RPMI8226 (cell line): ENCODE measurements at places on chromosomes 4 and X.

DNA sequence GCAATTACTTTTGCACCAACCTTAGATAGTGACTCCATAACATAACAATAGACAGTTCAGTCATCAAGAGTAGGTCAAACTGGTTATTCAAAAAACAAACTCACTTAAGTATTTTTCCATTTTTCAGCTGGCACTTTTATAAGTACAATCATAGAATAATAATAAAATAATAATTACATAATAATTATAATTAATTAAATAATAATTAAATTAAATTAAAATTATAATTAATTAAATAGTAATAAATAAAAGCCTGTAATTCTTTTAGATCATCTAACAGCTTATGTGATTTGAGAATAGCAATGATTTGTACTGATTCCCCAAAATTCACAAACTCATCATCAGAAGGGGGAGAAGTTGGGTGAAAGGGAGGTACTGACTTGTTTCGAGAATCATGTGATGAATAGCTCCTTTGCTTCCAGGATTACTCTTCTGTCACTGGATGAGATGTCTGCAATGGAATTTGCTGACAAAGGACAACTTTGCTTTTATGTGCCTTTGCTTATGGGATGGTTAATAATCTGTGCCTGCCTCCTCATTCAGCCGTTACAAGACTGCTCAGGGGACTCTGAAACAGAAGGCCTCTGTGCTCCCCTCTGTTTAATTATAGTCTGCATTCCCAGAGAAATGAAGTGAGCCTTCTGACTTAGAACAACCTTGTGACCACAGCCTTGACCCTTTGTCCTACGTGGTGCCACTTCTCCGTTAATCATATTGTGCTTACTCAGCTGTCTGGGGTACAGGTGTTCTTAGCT lies 104.8 kb upstream of the ENPEP start:
- peak; percentile 17 for DNase-seq

GRCh38 chr4:55925241-55925640 lies 23.5 kb upstream of the CEP135 start:
- no peak for DNase-seq

- DNase-seq, result no peak
Measured at GRCh38 chrX:103831803-103832544, at the start of gene RAB9B. RAB9B (minus strand) TSS chrX:103832257; CDS start chrX:103825784, 6,473 bp downstream.

DNA sequence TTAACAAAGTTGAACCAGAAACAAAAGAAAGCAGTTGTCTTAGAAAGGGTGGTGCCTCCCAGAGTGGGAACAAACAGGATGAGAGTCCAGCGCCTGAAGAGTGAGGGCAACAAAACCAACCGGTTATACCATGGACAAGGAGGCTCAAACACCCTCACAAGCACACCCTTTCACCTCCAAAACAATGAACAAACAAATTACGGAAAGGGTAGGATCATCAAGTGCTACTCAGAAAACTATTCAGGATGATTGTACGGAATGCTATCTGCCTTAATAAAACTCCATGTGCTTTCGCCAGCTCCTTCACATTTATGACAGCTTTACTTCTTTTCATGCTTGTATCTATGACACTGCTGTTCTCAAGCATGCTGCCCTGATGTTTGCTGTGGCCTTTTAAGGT lies 26.8 kb downstream of the SLC39A8 start:
- no peak for DNase-seq

- no peak for DNase-seq
Measured at GRCh38 chr4:174697202-174697601, 131.8 kb downstream of the GLRA3 start.

GRCh38 chr4:63921561-63921960 lies 487.7 kb downstream of the TECRL start:
- DNase-seq, result no peak

- no peak for DNase-seq
Measured at GRCh38 chr4:102439812-102440211, 61.3 kb upstream of the NFKB1 start.

GRCh38 chrX:41086627-41086932 lies 1.3 kb downstream of the USP9X start:
- no peak for DNase-seq

DNA sequence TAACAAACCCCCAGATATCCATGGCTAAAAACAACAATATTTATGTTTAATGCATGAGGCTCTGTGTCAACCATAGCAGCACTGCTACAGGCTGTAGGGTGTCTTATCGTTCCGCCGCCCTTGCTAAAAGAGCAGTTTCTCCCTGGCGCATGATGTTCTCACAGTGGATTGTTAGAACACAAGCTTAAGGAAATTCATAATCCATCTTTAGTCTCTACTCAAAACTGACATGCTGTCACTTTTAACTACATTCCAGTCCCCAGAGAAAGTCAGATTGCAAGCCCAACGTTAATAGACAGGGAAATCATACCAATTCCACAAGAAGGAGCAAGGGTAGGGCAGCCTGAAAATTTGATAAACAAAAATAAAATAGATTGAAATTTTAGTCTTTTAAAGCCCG lies 1960.8 kb downstream of the PCDH7 start:
- no peak for DNase-seq

GRCh38 chrX:17792826-17793225 lies 55.5 kb downstream of the SCML1 start:
- DNase-seq, result no peak

- peak; percentile 32 for DNase-seq
Measured at GRCh38 chrX:9465380-9466123, 694 bp downstream of the TBL1X start.

GRCh38 chrX:51737091-51737490 lies 6.2 kb upstream of the GSPT2 start:
- no peak for DNase-seq

GRCh38 chr4:876780-877179 lies 50.9 kb upstream of the CPLX1 start:
- no peak for DNase-seq

- DNase-seq, result no peak
Measured at GRCh38 chr4:22987870-22988269, 295.1 kb downstream of the GBA3 start.

- peak; percentile 70 for DNase-seq
Measured at GRCh38 chrX:48761674-48762471, at the start of gene GLOD5. GLOD5 (plus strand) TSS chrX:48761747; CDS start chrX:48761791, 44 bp downstream.

GRCh38 chrX:149522916-149523315 lies 17.8 kb upstream of the IDS start:
- no peak for DNase-seq

- no peak for DNase-seq
Measured at GRCh38 chrX:9610771-9611392, 146.0 kb downstream of the TBL1X start.

GRCh38 chrX:97563531-97564133 lies 679.9 kb downstream of the RPA4 start:
- DNase-seq, result peak; percentile 76

GRCh38 chr4:166535865-166536264 lies 662.8 kb downstream of the TLL1 start:
- no peak for DNase-seq

DNA sequence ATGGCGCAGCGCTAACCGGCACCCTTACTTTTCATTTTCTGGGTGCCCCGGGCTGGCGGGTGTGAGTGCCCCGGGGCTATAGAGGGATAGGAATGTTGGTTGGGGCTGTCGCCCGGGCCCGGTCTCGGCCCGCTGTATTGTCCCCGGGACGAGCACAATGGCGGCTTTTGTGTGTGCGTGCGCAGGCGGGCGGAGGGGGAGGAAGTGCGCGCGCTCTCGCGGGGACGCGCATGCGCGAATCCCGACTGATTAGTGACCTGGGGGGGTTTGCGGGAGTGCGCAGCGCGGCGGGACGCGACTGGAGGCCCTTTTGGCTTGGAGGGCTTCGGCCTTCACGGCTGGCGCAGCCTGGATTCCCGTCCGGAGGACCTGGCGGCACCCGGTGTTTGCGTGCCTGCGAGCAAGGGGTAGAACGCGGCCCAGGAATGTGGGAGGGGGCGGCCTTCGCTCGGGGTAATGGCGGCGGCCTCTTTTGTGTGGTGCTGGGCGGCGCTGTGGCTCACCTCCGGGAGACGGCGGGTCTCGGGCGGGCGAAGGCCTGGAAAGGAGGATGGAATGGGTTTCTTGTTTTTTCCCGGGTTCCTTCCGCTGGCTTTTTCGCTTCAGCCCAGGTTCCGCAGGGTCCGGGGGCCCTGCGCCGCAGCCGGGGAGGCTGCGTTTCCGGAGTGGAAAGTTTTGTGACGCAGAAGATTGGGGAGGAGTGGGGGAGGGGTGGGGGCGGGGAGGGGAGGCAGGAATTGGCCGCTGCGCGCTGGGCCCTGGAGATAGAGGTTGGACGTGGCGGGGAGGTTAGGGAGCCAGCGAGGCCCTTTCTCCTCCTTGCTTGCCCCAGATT lies 618 bp downstream of the DDX3X start:
- DNase-seq, result peak; percentile 81

- no peak for DNase-seq
Measured at GRCh38 chr4:8212622-8213021, 13.5 kb downstream of the SH3TC1 start.

- no peak for DNase-seq
Measured at GRCh38 chr4:146976145-146976544, 30.5 kb upstream of the TTC29 start.

DNA sequence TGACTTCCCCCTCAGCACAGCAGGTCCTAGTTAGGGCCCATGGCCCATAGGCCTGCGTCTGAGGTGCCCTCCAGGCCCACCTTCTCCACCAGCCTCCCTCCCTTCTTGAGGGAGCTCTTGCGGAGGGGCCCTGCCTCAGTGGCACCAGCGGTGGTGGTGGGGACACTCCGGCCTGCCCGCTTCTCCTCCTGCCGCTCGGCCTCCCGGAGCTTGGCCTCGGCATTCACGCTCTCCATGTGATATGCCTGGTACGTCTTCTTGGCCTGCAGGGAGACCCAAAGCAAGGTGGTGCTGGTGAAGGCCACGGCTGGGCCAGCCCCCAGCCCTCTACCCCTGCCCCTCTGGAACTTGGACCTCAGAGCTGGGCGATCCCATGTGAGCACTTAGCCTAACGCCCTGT lies 5.5 kb downstream of the ARHGAP4 start:
- DNase-seq, result no peak

- DNase-seq, result no peak
Measured at GRCh38 chr4:182880387-182881356, 36.5 kb downstream of the DCTD start.

GRCh38 chr4:13238936-13239335 lies 245.2 kb downstream of the RAB28 start:
- peak; percentile 17 for DNase-seq

DNA sequence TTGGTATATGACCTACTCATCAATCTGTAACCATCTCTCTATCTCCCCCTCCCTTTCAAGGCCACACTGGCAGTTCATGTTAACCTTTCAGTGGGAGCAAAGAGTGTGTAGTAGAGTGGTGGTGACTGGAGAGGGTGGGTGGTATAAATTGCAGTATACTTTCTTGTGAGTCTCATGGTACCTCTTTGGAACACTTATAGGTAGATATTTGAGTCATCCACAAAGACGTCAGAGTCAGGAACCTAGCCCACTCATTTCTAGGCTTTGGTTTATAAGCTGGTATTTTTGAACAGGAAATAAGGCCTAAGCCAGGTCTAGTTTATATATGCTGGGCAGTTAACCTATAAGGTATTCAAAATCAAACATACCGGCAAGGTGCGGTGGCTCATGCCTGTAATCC lies 36.3 kb downstream of the RLIM start:
- no peak for DNase-seq

- DNase-seq, result peak; percentile 44
Measured at GRCh38 chr4:170047771-170048354, 21.7 kb upstream of the MFAP3L start.

GRCh38 chr4:31613946-31614623 lies 893.9 kb downstream of the PCDH7 start:
- no peak for DNase-seq

GRCh38 chrX:30920271-30920670 lies 31.2 kb upstream of the TAB3 start:
- DNase-seq, result no peak

DNA sequence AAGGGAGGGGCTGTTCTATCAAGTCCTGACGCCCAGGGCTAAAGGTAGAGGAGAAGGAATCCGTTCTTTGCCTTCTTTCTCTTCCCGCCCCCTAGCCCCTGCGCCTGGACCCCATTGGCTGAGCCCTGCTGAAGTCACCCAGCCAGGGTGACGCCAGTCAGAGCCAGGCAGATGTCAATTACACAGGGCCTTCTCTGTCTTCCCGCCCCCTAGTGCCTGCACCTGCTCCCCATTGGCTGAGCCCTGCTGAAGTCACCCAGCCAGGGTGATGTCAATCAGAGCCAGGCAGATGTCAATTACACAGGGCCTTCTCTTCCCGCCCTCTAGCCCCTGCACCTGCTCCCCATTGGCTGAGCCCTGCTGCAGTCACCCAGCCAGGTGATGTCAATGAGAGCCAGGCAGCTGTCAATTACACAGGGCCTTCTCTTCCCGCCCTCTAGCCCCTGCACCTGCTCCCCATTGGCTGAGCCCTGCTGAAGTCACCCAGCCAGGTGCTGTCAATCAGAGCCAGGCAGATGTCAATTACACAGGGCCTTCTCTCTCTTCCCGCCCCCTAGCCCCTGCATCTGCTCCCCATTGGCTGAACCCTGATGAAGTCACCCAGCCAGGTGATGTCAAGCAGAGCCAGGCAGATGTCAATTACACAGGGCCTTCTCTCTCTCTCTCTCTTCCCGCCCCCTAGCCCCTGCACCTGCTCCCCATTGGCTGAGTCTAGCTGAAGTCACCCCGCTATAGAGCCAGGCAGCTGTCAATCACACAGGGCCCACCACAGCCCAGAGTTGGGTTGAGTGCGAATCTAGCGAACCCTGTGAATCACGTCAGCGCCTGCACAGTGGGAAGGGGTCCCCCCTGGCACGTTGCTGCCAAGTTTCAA lies 46.4 kb downstream of the ASMT start:
- DNase-seq, result peak; percentile 37

GRCh38 chr4:1809754-1810502 lies 16.8 kb downstream of the FGFR3 start:
- DNase-seq, result peak; percentile 63

DNA sequence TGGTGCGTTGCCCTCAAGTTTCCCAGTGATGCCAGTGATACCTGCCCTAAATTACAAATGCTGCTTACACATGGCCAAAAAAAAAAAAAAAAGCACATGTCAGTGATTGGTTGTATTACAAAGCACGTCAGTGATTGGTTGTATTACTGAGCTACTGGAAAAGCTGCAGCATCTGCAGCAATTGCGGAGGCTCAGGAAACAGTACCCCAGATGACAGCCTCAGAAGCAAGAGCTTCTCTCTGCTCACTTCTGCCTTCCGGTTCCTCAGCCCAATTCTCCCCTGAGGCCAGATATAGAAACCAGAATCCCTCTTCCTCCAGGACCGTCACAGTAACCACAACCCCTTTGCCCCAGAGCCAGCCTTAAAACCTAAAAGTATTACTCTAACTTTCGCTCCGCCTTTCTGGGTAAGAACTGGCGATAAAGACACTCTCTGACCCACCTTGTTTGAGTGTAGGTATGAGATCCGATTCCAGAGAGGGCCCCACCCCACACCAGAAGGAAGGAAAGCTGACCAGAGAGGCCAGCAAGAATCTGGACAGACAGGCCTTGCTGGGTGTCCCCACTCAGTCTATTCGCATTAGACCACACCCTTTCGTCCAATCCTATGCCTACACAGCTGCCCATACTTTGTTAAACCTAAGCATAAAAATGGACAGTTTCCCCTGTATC lies 85.0 kb upstream of the SORBS2 start:
- DNase-seq, result no peak

GRCh38 chr4:8047837-8048678 lies 108.4 kb upstream of the AFAP1 start:
- no peak for DNase-seq

GRCh38 chr4:145482209-145483037 lies 770 bp downstream of the SMAD1 start:
- DNase-seq, result peak; percentile 56
